MG63 (cell line): ENCODE measurements at places on chromosomes 11 and 22. TPM values are rescaled to one million over a fixed set of nuclear protein-coding genes. Genes with fewer than 3 reads are reported as not detected.

OR2D2 gene
- total RNA-seq: not detected in 2 replicates

OR8B4 gene
- not detected in 2 replicates for total RNA-seq

HTR3A gene
- total RNA-seq: not detected in 2 replicates

DNA sequence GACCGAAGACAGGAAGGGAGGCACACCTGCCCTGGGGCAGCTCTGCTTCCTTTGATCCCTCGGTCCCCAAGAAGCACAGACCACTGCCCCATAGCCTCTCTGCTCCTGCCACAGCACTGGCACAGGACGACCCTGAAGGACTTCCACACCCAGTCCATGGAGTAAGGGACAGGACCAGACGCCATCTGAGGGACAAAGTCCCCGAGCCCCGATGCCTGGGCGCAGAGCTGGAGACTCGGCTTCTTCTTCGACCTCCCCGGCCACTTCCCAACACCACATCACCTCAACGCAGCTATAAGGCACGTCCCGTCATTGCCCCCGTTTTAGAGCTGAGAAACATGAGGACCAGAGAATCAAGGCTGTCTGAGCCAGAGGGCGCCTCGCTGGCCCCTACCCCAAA is 310.5 kb downstream of the BRD1 start:
- DNase-seq: no peak

DNA sequence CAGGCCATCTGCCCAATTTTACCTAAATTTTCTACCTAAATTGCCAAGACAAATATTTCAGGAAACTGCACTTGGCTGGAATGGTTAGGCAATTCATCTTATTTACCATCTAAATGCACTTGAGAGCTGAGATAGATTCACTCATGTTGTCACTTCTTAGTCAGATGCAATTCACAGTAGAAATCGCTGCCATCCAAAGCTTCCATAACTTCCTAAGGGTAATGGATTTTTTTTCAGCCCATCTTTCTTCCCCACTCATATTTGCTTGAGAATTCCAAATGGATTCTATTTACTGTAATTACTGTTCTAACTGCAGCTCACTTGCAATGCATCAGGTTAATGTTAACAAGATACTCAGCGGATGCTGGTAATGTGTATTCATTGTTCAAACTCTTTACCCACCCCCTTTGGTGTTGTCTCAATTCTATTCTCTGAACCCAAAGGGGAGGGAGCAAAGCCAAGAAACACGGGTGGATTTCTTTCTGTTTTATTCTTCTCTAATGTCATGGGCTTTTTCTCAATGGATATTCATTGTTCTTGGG is 96.0 kb downstream of the TENM4 start:
- DNase-seq: no peak

TUB gene
- total RNA-seq: 19.2 and 23.6 TPM in 2 replicates

ARHGAP42 gene
- 1.4 and 2.0 TPM in 2 replicates for total RNA-seq

MMP26 gene
- total RNA-seq: 0.43 TPM in 1 of 2 replicates, not detected in the other

MUC5AC gene
- total RNA-seq: not detected in 2 replicates

- no peak for DNase-seq
These were observed 302.4 kb downstream of the MN1 start for GRCh38 chr22:27499121-27499520.

GRCh38 chr11:9577556-9577955 is 4.1 kb downstream of the WEE1 start:
- DNase-seq: no peak

TIMM10 gene
- total RNA-seq: 99.6 and 106 TPM in 2 replicates

- no peak for DNase-seq
These were observed 43.3 kb upstream of the ANO1 start for GRCh38 chr11:70034740-70035365.

DNA sequence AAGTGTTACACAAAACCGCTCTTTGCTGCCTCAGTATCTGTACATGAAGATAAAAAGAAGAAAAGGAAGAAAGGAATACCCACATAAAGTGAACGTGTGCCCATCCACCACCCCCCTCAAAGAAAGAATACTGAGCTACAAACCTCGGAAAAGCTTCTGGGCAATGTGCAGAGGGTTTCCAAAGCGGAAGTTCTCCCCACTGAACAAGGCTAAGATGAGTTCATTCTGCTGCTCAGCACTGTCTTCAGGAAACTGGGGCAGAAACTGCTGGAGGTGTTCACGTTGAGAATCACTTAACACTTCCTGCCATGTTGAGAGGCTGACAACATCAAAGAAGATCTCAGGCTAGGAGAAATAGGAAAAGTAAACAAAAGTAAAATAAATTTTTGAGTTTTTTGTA is 6.9 kb downstream of the NFRKB start:
- no peak for DNase-seq

DNA sequence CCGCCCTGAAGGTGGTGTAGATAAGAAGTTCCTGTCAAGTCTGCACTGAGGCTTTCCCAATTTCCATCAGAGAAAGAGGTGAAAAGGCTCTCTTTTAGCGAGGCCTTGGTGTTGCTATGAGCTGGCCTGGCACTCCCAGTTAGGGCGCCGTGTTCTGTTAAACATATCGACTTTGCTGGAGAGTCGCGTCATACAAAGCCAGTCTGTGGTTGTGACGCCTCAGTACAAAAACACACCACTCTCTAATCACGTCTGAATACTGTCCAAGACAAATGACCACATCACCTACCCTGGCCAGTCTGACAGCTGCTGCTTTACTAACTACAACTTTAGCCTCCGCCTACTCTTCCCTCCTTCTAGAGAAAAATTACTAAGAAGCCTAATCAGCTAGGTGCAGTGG is 8.0 kb upstream of the TOLLIP start:
- no peak for DNase-seq

HSPA8 gene
- 3,730 and 5,410 TPM in 2 replicates for total RNA-seq

GRCh38 chr11:29773656-29774264 is 243.1 kb downstream of the KCNA4 start:
- DNase-seq: no peak

- no peak for DNase-seq
These were observed 115.9 kb upstream of the CRYBB3 start for GRCh38 chr22:25083807-25084200.

- DNase-seq: no peak
These were observed at the start of gene F2 for GRCh38 chr11:46719048-46719542. Gene F2, plus strand, starts transcription at chr11:46719213. Its CDS starts 23 bp downstream, at chr11:46719236.

FTH1 gene
- total RNA-seq: 301 and 415 TPM in 2 replicates

DNA sequence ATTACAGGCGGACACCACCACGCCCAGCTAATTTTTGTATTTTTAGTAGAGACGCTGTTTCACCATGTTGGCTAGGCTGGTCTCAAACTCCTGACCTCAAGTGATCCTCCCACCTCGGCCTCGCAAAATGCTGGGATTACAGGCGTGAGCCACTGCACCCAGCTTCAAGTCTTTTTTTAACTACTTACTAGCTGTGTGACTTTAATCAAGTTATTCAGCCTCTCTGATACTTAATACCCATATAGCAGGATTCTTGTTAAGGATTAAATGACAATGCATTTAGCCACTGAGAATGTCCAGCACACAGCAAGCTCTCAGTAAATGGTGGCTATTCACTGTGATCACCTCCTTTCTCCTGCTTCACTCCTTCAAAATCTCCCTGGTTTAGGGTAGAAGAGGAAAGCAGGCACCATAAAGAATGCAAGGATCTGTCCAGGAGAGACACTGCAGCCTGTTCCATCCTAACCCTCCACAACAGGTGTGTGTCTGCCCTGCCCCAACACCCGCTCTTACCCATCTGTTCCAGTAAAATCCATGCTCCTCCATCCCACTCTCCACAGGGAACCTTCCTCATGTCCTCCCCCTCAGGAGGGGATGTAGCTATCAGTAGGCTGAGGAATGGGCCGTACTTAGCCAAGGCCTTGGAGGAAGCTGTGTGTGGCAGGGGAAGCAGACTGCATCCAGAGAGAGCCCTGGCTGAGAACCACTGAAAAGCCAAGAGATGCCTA is 69.3 kb downstream of the MICAL3 start:
- no peak for DNase-seq

GRCh38 chr11:42840860-42841259 is 470.9 kb upstream of the API5 start:
- DNase-seq: no peak

VSTM5 gene
- total RNA-seq: not detected in 2 replicates

BBOX1 gene
- not detected in 2 replicates for total RNA-seq

- peak; percentile 41 for DNase-seq
These were observed 1.5 kb downstream of the SLC35F2 start for GRCh38 chr11:107856981-107857517.

- peak; percentile 95 for DNase-seq
These were observed 17.6 kb downstream of the RNF185 start for GRCh38 chr22:31177420-31178162.

EXPH5 gene
- 2.0 TPM in 1 of 2 replicates, not detected in the other for total RNA-seq

SMTNL1 gene
- total RNA-seq: not detected in 2 replicates

DNA sequence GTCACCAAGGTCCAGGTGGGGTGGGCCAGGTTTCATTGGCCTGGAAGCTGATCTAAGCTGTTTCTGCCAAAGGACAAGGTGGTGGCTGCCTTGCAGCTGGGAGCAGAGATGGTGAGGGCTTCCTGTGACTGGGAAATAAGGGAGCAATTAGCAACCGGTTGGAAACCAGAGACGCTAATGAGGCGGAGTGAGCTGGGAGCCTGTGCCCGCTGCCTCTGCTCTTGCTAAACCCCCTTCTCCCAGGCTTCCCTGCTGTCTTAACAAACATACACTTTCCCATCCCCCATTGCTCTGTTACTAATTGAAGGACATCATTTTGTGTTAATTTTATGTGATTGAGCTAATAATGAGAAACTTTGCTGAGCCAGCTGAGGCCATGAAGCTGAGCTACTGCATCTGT is 121.8 kb downstream of the INSC start:
- DNase-seq: no peak

MPEG1 gene
- not detected in 2 replicates for total RNA-seq

DNA sequence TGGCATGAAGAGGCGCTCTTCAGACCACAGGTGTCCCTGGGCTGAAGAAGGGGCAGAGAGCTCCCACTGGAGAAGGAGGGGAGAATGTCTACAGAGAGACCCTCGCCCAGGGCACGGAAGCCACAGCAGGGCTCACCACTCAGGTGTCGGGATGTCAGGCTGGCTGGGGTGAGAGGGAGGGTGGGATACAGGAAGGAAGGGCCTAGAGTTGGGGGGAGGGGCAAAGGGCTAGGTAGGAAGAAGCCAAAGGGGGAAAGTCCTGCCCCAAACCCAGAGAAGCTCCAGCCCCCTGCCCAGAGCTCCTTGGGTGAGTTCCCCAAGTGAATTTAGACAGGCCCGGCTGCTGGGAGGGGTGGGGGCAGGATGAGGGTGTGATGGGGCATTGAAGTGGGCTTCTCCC is 232.0 kb downstream of the CEP164 start:
- DNase-seq: no peak

DNA sequence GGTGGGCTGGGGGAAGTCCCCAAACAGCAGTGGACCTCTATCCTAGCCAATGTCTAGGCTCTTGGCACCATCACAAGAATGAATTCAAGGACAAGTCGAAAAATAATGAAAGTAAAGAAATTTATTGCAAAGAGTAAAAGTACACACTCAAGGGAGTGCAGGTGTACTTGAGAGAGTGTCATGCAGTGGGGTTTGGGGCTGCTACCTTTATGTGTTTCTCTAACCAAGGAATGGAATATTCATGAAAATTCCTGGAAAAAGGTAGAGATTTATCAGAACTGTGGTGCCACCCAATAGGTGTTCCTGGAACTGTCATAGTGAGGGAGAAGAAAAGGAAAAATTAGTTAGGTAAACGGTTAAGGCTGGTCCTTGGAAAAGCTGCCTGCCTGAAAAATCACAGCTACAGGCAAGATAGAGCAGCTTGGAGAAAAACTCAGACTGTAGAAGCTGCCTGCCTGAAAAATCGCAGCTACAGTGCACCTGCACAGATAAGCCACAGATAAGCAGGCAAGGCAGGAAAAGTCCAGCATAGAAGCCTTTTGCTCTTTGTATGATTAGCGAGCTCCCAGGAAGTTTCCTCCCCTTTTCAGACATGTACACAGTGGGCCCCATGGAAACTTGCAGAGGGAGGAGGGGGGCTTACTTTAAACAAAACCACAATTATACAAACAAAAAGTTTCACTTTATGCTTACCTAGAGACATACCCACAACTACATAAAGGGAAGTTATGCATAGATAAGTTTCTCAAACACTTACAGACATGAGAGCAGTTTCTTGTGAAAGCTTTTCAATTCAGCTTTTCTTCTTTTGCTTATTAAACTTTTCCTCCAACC is 71.4 kb upstream of the B3GNT6 start:
- DNase-seq: no peak
